ENCODE measurements at places on chromosomes 5 and 9.

- DNase-seq: no peak
These were observed 988.2 kb upstream of the ARRDC3 start for GRCh38 chr5:92371171-92371888.

DNA sequence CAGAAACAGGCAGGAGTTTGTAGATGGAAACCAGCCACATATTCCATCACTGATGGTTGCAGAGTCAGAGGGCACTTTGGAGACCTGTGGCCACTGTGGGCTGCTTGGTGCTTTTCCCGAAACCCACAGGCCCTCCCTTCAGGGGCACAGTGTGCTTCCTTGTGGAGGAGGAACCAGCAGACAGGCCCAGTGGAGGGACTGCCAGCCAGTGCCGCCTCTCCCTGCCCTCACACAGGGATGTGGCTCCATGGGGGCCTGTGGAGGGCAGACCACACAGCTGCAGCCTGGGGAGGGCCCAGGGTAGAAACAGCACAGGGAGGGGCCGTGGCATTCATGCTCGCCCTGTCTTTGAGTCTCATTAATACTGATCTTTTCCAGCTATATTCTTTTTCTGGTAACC, 35.2 kb downstream of the CEP72 start:
- DNase-seq: no peak

DNA sequence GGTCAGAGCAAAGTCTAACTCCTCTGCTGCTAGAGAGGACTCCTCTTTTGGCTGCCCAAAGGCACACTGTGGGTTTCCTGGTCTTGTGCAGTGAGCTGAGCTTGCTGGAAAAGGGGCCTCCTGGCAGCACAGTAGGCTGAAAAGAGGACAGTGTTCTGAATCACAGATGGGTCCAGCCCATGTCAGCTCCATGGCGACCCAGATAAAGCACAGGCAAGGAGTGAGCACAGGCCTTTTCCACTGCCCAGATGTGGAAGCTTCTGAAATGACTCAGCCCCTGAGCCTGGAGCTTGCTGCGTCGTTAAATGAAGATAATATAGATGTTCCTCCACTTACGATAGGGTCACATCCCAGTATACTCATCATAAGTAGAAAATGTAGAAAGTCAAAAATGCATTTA, 8.1 kb downstream of the CCDC180 start:
- DNase-seq: no peak

GRCh38 chr9:134751622-134752021, 110.0 kb downstream of the COL5A1 start:
- DNase-seq: no peak

- no peak for DNase-seq
These were observed 101.3 kb downstream of the PHF2 start for GRCh38 chr9:93677641-93678136.

- peak; percentile 89 for DNase-seq
These were observed 1.9 kb downstream of the SPTAN1 start for GRCh38 chr9:128554155-128554862.

DNA sequence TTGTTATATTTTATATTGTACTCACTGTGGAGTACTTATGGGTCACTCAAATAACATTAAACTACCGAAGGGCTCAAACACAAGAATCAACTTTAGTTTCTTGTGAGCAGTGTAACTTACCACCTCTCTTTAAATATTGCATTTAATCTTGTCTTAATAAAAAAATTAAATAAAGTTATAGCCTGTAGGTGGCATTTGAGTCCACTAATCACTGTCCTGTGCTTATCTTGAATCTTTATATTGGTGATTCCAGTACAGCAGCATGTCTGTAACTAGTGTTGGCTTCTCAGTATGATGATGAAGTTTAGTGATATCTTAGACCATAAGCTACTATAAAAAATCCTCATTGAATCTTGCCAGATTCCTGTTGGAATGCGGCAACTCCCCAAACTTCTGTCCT, 313.8 kb downstream of the FAM170A start:
- peak; percentile 32 for DNase-seq

DNA sequence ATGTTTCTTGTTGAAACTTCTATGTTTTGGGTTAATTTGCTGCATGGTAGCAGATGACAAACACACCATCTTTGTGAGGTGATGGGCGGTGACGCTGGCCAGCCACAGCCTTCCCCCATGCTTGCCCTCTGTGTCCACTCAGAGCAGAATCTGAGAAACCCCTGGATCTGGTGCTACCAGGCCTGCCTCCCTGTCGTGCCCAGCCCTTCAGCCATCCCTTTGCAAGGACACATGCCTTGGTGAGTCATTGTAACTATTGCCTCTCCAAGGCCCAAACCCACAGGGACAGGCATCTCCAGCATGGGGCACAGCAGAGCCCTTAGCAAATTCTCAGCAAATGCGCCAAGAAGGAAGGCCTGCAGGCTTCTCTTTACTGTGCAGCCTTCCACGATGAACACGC, 48.1 kb upstream of the FCN1 start:
- no peak for DNase-seq

DNA sequence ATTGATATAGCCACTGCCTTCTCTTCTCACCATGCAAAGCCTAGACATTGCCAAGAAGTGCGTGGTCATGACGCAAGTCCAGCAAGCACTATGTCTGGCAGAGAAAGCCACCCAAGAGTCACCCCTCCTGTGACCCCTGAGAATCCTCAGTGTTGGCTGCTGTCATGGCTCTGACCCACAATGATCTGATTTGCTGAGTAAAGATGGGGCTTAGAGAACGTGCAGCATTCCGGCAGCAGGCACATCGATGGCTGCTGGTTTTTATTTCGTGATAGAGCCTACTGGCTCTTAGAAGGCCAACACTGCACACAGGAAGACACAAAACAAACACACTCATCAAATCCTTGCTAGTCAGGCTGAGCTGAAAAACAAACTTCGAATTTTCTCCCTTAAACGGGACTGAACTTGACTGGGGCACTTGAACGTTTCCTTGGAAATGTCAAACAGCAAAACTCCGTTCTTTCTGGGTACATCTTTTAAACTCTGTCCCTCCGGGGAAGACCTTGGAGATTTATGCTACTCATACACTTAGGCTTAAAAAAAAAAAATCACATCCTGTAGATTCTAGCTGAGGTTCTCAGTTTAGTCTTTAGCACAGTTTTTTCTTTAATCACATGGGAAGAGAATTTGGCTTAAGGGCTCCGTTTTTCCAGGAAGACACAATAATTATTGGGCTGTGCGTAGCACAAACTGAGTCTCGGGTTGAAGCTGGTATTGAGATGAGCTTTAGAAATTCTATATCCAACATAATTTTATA, 88.2 kb upstream of the BASP1 start:
- DNase-seq: no peak

DNA sequence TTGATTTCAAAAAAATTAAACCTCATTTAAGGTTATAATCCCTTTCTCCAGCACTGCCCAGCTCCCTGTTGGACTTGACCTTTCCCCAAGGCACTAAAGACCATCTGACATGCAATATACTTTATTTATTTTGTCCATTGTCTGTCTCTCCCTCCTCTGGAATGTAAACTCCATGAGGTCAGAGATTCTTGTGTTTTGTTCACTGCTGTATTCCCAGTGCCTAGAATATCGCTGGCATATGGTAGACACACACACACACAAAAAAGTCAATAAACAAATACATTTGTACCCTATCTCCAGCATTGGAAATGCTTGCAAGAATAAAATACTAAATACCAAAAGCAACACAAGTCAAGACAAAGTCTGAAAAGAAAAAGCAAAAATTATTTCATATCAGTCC, 17.3 kb upstream of the ARSB start:
- no peak for DNase-seq

GRCh38 chr5:116980581-116980980, 406.0 kb upstream of the SEMA6A start:
- no peak for DNase-seq

- DNase-seq: no peak
These were observed 105.7 kb downstream of the SPOCK1 start for GRCh38 chr5:137393196-137393993.

DNA sequence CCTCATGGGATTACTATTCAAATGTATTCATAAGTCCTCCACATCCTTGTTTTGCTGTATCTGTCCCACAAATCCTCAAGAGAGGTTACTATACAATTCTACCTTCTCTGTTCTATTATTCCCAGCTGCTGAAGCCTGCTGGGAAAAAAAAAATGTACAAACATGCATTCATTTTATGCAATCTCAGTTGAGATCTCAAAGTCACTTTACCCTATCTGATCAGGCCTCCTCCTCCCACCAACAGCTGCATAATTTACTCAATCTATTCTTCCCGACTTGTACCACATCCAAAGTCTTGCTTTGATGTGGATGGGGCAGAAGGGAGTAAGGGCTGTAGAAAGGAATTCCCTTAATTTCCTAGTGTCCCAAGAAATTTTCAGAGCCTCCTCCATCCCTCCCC, 28.6 kb downstream of the PSIP1 start:
- DNase-seq: no peak

DNA sequence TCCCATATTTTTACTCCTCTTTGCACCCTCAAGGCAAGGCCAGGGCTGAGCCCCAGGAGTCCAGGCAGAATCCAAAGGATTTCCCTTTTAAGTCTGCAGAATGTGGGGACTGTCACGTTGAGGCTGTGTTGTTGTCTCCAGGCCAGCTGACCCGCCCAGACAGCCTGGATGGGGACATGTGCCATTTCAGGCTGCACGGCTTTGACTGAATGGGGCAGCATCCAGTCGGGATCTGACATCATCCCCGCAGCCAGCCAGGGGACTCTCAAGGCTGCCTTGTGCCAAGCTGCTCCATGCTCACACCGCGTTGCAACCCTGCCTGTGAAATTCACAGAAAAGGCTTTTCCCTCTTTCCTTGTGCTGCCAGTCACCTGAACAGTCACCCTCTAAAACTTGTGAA, 2.2 kb upstream of the ZNF366 start:
- no peak for DNase-seq

DNA sequence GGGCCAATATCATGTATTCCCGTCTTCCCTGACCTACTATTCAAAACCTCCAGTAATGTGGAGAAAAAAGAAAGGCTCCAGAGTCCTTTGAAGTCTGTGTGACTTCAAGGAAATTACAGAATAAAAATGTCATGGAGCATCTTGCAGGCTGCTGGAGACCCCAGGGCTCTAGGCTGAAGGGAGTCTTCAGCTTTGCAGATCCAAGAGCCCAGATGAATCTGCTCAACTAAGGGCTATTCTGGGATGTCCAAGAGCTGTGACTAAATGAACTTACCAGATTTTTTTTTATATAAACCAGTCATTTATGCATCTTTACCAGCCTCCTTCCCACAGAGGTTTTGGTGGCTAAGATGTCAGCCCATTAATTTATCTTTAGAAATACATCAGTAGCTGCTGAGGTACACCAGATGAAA, 167.3 kb downstream of the MUSK start:
- DNase-seq: peak; percentile 67

DNA sequence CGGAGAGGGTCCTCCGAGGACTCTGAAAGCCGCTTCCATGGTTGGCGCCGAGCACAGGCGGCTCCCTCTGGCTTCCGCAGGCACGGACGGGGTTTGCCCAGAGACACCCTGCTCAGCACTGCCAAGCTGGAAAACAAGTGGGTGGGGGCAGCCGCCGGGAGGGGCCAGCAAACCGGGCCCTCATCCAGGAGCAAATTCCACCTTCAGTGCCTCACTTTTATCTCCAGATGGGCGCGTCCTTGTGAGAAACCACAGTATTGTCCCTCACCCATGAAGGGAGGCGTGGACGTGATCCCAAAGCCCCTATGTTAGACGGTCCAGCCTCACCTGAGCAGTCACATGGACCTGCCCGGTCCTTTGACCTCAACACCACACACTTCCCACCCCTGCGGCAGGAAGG, 29.0 kb downstream of the MED10 start:
- DNase-seq: no peak

DNA sequence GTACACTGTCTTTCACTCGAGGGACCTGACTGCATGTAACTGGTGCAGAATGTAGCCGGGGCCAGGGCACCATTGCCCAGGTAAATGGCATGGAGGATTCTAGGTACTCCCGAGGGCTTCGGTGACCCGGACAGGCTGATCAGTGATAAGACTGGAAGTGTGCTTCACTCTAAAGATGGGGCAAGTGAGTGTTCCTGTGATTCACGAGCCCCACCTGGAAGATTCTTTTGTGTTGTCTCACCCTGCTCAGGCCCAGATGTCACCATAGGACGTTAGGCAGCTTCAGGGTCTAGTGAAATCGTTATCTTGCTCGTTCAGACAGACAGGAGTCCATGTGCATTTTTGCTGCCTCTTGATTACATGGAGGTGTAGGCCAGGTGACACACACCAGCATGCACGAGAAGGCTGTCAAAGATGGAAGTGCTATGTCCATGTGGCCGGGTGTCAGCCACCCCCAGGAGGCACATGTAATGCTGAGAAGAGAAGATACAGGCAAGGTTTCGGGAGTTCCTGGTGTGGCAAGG, 73.9 kb downstream of the WNK2 start:
- DNase-seq: no peak

DNA sequence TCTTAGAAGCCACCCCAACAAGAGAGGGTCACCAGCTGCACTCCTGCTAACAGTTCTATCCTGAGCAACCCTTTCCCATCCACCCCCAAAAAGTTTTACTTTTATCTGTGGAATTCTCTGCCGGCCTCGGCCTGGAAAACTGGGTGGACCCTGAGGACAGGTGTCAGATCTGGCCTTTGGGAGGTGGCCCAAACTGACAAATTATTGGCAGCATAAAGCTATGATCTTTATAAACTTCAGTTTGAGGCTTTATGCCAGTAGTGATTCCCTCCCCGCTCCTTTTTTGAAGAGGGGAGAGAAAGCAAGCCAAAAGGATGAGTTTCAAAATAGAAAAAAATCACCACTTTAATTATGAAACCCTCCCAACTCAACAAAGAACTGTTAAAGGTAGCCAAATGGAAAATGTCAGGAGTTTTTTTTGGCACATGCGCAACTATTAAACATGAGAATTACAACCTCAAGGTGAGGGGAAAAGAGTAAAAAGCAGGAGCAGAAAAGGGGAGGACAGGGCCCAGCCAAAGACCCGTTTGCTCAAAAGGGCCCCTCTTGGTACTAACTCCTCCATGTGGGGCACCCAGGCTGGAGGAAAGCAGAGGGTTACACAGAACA, 49.4 kb downstream of the FBXW11 start:
- DNase-seq: no peak

GRCh38 chr5:179978792-179979191, 71.1 kb upstream of the TBC1D9B start:
- no peak for DNase-seq

DNA sequence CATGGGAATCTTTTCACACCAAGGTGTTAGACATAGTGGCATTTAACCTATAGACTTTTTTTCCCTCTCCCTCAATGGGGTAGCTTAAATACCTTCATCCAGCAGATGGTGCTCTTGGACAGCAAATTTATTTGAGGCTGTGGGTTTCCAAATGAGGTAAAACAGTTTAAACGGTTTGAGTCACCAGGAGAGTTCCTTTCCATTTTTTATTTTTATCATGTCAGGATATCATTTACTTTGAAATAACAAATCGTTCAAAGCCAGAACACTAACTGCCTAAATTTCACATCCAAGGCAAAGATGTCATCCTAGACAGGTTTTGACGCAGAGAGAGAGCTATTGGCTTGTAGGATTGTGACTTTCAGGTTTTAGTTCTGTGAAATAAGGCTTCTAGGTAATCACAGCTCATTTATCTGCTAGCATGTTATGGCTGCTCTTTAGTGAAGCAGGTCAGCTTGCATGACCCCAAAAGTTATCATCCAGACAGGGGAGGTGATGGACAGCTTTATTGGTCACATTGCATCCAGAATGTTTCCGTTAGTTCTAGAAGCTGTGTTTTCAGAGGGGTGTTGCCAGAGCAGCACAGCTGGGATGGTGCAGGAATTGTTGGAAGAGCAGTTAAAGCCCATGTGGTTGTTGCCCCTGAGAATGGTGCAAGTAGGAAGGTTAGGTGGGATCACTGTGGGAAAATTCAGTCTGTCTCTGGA, 69.8 kb downstream of the KDM4C start:
- DNase-seq: peak; percentile 43

- no peak for DNase-seq
These were observed 7.6 kb upstream of the NEURL1B start for GRCh38 chr5:172633403-172633970.

Data from fibroblast of skin of abdomen (primary cell).